ENCODE measurements at places on chromosomes 12 and 14.

GRCh38 chr12:58766513-58766870, 153.8 kb downstream of the LRIG3 start:
- no peak for DNase-seq

GRCh38 chr12:96513681-96514080, 24.3 kb downstream of the CFAP54 start:
- DNase-seq: no peak

DNA sequence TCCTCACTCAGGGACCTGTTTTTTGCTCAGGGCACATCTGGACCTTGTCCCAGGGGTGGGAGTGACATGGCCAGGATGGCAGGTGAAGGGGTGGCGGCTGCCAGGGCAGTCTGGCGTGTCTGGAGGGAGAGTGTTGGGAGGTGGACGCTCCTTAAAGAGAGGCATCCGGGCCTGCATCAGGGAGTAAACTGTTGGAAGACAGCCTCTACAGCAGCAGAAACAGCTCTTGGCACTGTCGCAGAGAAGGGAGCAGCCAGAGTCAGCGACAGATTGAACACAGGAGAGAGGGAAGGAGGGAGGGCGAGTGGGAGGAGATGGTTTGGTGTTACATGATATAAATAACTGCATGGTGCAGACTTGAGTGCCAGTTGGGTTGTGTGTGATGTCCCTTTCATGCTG, 52.8 kb downstream of the IGF1 start:
- DNase-seq: no peak

GRCh38 chr12:59834659-59835474, 239.0 kb downstream of the SLC16A7 start:
- no peak for DNase-seq

- no peak for DNase-seq
Observed at GRCh38 chr14:89247457-89248122, 169.4 kb downstream of the FOXN3 start.

- DNase-seq: no peak
Observed at GRCh38 chr12:1309613-1310012, 284.8 kb downstream of the FBXL14 start.

- no peak for DNase-seq
Observed at GRCh38 chr14:89138846-89139245, 278.2 kb downstream of the FOXN3 start.

DNA sequence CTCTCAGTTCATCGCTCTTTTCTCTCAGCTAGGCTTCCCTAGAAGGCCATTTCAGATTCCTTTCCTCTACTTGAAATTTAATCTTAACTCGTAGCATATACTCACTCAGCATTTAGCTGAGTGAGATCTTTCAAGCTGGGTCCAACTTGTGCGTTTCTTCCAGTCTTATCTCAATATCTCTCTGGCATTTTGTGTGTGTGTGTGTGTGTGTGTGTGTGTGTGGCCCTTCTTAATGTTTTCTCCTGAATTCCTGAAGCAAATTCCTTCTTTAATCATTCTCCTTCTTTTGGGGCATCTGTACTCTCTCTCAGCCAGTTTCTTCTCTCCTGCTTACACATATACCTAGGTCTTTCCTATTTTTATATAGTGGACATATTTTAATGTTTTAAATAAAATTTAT, 129.1 kb downstream of the KITLG start:
- DNase-seq: no peak

GRCh38 chr12:130266751-130267150, 70.9 kb upstream of the PIWIL1 start:
- DNase-seq: no peak

DNA sequence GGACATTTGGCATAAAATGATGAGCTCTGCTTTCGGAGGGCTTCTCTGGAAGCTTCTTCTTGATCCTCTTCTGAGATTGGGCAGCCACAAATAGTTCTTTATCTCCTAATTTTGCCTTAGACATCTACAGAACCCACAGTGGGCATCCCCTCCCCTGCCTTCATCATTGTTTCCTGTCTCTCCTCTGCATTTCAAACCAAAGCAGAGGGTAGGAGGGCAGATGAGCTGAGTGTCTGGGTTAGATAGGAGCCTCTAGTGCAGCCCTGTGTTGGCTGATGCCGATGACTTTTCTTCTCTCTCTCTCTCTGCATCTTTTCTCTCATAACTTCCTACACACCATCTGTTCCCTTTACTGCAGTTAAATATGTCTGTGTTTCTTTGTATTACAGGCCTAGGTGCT, 8.5 kb upstream of the IL26 start:
- DNase-seq: no peak

DNA sequence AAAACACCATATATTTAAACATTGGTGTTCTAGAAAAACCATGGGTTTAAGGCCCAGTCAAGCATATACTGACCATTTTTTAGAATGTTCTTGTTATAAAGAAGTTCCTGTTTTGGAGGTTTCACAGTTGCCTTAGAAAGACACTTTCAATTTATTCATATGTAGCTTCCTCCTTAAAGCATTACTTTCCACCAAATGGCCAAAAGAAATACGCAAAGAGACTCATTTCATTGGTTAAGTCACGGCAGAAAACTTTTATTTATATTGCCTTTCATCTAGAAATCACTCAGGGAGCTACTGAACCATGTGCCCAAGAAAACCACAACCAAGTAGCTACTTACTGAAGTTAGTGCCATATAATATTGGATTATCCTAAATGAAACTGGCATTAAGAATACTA, 40.0 kb downstream of the MYBPC1 start:
- no peak for DNase-seq

- no peak for DNase-seq
Observed at GRCh38 chr14:73209953-73210352, 27.4 kb upstream of the PAPLN start.

DNA sequence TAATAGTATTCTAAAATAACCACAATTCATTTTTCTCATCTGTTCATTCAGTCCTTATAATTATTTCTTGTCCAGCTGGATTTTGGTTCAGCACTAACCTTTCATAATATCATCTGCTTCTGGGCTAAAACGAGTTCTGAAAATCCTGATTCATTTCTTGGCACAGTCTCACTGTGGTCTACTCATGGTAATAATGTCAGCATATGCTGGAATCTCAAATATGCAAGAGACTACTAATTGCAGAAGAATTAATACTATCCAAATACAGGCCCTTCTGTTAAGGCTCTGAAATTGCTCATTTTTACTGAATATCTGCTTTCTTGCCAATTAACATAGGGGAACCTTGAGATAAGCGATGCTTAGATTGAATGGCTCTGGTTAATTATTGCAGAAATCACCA, 597.1 kb downstream of the RPL10L start:
- no peak for DNase-seq

GRCh38 chr14:62661818-62662217, 383.4 kb downstream of the KCNH5 start:
- DNase-seq: no peak

DNA sequence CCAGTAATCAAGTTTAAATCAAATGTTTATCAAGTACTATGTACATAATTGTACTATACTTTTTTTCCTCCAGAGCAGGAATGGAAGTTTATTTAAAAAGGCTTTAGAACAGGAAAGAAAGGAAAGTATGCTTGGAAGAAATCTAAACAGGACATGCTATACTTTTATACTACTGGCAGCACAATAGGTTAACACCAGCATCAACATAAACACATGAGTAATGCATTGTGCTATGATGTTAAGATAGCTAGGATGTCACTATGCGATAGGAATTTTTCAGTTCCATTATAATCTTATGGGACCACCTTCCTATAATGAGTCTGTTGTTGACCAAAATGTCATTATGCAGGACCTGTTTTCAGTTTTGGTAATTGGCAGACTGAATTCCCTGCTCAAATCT, 41.5 kb upstream of the ANKS1B start:
- DNase-seq: no peak

DNA sequence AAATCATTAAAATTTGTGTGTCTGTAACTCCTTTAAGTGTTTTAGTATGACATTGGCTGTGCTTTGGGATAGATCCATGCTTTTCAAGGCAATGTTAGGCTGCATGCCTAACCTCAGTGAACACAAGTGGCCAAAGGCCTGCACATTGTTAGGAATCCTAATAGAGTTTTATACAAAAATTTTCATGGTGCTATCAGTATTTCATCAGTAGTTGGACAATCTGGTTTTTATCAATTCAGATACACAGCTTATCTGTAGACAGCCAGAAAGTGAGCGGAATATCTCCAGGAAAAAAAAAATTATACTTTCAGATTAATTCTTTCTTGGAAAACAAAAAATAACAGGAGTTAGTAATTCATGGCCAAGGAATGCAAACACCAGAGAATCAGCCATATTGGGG, 324.0 kb upstream of the PDE3A start:
- peak; percentile 36 for DNase-seq

- no peak for DNase-seq
Observed at GRCh38 chr12:108839890-108840230, 17.5 kb downstream of the SSH1 start.

DNA sequence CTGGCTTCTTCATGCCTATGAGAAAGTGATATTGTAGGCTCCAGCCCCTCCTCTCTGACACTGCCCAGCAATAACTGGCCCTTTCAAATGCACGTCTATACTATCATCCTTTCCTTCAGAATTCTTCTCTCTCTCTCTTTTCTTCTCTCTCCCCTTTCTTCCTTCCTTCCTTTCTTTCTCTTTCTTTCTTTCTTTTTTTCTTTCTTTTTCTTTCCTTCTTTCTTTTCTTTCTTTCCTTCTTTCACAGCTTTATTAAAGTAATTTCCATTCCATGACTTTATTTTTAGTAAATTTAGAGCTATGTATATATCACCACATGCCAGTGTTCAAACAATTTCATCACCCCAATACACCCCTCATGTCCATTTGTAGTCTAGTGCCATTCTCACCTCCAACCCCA, 302.1 kb downstream of the RPAP3 start:
- no peak for DNase-seq

GRCh38 chr12:2490831-2491230, 303.9 kb upstream of the FKBP4 start:
- no peak for DNase-seq

GRCh38 chr14:71371711-71372396, 464.6 kb downstream of the PCNX1 start:
- no peak for DNase-seq

DNA sequence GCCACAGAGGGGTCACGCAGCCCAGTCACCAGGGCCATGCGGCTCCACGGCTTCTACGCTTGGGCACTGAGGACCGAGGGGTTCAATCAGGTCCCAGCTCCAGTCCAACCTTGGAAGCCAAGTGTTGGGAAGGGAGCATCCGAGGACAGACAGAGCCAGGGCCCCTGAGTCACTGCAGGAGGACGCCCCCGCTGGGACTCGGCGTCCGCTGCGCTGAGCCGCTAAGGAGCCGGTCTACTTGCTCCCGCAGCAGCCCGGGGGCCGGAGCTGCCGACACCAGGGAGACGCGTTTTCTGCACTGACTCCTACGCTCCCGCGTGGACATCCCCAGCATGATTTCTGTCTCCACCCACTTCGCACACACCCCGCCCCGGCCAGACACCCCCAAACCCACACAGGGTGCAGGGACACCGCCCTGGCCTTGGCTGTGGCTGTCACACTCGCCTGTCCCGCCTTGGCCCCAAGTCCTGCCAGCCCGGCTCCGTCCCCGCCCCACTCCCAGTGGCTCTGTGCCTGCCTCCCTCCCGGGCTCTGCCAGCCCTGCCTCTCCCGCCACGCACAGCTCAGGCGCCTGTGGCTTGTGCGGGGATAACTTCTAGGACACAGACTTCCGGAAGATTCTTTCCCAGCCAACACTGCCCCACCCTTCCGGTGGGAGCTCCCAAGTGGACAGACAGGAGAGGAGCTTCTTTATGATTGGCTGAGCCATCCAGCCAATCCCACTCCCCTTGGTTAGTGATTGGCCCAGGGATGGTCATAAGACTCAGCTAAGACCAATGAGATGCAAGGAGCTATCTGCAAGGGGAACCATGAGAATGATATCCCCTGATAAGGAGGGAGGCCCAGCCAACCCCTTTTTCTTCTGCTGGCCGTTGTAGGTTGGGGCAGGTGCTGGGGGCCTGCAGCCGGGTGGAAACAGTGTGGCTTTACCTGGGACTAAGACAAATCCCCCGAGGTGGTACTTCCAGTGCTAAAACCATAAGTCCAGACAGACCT, 118.9 kb upstream of the SFSWAP start:
- no peak for DNase-seq

DNA sequence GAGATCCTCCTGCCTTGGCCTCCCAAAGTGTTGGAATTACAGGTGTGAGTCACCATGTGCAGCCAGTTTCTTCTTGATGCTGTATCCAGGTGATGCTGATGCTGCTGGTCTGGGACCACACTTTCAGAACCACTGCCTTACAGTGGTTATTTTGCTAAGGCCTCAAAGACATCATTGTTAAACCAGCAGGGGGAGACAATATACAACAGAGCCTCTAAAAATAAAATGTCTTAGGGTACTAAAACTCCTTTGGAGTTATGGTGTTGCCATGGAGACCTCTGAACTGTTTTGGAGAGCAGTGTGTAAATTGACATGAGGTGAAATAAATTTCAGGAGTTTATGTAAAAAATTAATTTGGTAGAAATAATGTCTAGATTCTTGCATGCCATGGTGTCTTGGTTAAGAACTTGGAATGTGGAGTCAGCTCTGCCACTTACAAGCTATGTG, 1.1 kb upstream of the ARG2 start:
- DNase-seq: no peak

DNA sequence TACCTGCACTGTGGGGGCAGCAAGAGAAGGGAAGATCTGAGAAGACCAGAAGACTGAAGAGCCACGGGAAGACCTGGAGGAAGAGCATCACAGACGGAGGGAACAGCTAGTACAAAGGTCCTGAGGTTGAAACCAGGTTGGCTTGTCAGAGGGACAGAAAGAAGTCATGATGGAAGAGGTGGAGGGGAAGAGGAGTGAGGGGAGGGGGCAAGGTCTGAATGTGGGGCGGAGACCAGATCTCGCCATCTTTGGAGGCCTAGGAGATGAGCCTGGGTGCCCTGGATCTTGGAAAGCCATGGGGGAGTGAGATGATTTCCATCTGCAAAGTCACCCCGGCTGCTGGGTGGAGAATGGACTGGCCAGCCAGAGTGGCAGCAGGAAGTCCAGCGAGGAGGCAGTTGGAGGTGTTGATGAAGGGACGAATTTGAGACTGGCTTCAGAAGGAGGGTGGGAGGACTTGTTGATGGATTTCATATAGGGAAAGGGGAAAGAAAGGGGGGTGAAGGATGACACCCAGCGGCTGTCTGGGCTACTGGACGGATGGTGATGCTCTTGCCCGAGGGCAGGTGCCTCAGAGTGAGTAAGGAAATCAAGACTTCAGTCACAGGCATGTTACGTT, 14.6 kb upstream of the UBC start:
- no peak for DNase-seq

- no peak for DNase-seq
Observed at GRCh38 chr14:49960453-49960852, 67.6 kb downstream of the ARF6 start.

DNA sequence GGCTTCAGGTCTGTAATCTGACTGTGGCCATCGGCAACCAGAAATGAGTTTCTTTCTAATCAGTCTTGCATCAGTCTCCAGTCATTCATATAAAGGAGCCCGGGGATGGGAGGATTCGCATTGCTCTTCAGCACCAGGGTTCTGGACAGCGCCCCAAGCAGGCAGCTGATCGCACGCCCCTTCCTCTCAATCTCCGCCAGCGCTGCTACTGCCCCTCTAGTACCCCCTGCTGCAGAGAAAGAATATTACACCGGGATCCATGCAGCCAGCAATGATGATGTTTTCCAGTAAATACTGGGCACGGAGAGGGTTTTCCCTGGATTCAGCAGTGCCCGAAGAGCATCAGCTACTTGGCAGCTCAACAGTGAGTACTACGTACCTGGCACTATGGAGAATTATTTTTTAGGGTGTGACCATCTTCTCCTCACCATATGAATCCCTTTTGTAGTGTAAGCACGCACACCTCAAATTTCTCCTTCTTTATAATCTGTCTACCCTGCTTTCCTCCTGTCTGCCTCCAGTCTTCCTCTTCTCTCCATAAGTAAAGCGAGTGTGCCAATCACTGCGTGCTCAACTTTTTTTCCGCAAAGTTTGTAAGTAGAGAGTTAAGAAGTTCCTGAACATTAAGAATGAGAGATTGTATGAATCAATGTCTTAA, at the start of gene TPH2:
Gene TPH2, plus strand, starts transcription at position 118 of the 658 bp plus-strand sequence. Its CDS starts 142 bp downstream, at position 260.
- DNase-seq: peak; percentile 87

Measured in stomach (tissue), 19 donors.